Progenitor cell of endocrine pancreas (in vitro differentiated cells): ENCODE measurements at places on chromosomes 12 and 14. TPM values are rescaled to one million over a fixed set of nuclear protein-coding genes. Genes with fewer than 3 reads are reported as not detected.

The CCDC177 gene
- total RNA-seq = 0.22 and 0.24 TPM in 2 replicates

The ADAMTS20 gene
- 0.19 and 0.33 TPM in 2 replicates for total RNA-seq

The LALBA gene
- total RNA-seq = not detected in 2 replicates

DNA sequence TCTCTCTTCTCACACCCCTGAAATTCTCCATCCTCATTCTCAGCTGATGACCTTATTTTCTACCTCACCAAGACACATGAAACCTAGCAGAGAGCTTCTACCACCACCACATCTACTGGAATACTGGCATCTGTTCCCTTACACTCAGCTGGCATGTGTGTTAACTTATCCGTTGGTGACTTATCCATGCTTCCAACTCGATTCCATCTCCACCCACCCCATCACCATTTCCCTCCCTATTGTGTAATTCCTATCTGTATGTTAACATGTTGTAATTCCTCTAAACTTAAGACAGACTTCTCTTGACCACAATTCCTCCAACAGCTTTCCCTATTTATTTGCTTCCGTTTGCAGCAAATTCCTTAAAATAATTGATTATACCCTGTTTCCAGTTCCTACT is 15.4 kb downstream of the C1S start:
- no peak for DNase-seq

DNA sequence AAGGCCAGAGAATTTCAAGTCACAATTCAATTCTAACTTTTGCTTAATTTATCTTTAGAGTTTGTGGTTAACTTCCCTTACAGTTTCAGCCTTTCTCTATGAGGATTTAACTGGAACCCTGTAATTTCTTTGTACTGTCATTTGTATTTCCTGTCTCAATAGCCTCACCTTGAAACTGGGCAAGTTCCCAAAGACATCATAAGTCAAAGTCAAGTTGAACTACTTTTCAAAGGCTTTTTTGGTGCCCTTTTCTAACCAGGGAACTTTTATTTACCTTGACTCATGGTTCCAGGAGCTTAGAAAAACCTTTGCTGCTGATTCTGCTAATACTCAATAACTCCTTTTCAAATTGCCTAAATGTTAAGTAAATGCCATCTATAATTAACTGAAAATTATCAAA is 200.8 kb upstream of the KRR1 start:
- no peak for DNase-seq

- DNase-seq = no peak
Observed at GRCh38 chr12:72889791-72890190, 617.6 kb downstream of the TRHDE start.

- DNase-seq = no peak
Observed at GRCh38 chr14:64000749-64001148, 147.9 kb downstream of the SYNE2 start.

GRCh38 chr12:106281804-106282203 is 20.7 kb upstream of the TCP11L2 start:
- DNase-seq = no peak

DNA sequence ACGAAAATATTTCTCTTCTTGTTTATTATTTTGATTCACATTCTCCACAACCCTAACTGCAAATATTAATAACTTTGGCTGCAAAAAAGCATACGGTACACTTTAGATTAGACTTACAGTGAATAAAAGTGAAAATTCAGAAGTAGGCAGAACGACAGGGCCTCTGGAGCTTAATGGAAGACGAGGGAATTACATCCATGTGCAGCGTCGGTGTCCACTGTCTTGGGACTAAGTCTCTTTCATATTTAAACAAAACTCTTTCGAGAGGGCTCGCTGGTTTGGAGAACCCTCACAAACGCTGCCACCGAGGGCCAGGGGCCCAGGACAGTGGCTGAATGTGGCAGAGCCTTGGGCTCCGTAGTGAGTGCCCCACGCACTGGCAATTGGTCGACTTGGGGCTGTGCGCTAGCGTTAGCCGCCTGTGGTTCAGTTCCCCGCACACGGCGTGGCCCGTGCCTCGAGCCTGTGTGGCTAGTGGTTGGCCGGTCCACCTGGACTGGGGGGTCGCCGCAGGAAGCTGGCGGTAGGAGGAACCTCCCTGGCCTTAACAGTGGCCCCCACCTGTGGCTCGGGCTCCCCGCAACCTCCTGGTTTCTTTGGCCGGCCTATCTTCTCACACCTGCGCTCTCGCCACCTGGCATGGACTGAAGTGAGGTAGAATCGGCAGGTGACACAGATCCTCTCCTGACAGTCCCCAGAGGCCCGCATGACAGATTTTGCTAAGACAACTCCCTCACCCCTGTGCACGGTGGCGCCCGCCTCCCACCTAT is 739 bp upstream of the PAX9 start:
- no peak for DNase-seq

DNA sequence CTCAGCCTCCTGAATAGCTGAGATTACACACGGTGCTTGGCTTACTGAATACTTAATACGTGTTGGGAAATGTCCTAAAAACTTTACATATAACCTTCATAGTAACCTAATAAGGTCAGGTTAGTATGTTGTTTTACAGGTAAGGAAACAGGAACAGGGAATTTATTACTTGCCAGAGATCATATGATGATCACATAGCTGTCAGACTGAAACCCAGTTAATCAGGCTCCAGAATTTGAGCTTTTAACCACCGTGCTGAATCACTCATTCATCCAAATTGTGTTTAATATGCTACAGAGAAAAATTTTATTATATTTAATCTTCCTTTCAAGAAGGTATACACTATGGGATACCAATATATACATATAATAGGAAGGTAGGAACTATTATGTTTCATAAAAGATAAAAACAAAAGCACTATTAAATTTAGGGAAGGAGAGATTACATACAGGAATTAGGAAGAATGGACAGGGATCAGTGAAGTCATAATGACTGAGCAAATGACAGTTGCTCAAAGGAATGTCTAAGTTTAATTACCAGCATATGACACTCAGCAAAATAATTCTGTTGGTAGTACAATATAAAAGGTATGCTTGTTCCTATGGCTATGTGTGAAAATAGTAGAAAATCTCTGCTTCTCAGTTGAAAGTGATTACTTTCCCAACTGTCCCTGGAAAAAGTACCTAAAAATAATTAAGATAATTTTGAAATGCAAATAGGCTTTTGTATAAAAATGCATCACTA is 59.3 kb downstream of the HEATR5A start:
- no peak for DNase-seq

- DNase-seq = no peak
Observed at GRCh38 chr12:96988919-96989318, 81.9 kb downstream of the NEDD1 start.

- DNase-seq = no peak
Observed at GRCh38 chr14:89797148-89797547, 157.4 kb downstream of the EFCAB11 start.

The RPGRIP1 gene
- total RNA-seq = 0.19 and 0.58 TPM in 2 replicates

GRCh38 chr12:131988054-131988796 is 38.5 kb downstream of the EP400 start:
- no peak for DNase-seq

The SLC5A8 gene
- total RNA-seq = 0.12 TPM in 1 of 2 replicates, not detected in the other

DNA sequence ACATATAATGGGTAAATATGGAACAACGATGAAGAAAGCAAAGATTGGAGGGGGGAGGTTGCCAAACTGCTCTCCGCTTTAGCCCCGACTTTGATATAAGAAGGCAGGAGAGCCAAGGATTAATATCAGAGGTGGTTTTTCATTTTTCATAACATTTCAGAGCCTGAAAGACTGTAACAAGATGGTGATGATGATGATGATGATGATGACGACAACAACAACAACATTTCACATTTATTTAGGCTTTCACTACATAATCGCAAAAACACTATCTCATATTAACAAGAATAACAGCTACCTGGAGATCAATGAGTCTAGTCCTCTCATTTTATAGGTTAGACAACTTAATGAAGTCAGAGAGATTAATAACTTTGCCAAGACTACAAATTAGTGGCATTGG is 86.1 kb downstream of the ANKS1B start:
- DNase-seq = no peak

The COPZ1 gene
- total RNA-seq = 165 and 173 TPM in 2 replicates

The MYF6 gene
- 0.33 TPM in 1 of 2 replicates, not detected in the other for total RNA-seq

- DNase-seq = peak; percentile 25
Observed at GRCh38 chr14:99971941-99972747, 93.1 kb upstream of the EVL start.

The TMEM229B gene
- total RNA-seq = 1.7 and 1.8 TPM in 2 replicates

- peak; percentile 24 for DNase-seq
Observed at GRCh38 chr12:81758421-81759189, 545 bp downstream of the PPFIA2 start.

- no peak for DNase-seq
Observed at GRCh38 chr12:27984275-27984674, 11.7 kb upstream of the PTHLH start.

The SDR9C7 gene
- total RNA-seq = not detected in 2 replicates

GRCh38 chr12:16499611-16500010 is 106.4 kb downstream of the LMO3 start:
- no peak for DNase-seq

DNA sequence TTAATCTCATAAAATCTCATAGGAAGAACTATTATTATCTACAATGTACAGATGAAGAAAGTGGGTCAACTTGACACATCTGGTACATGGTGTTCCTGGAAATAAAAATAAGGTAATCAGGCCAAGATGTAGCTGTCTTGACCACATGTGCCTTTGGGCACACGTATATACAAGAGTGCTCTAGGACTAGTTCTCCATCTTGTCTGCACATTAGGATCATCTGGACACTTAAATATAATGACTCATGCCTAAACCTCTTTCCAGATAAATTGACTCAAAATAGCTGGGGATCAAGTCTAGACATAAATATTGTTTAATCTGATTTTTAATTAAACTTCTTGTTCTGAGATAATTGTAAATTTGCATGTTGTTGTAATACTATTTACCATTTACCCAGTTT is 182.6 kb downstream of the CNTN1 start:
- no peak for DNase-seq

GRCh38 chr14:24986206-24986893 is 63.6 kb downstream of the STXBP6 start:
- no peak for DNase-seq

- DNase-seq = peak; percentile 34
Observed at GRCh38 chr14:23321572-23322547, 603 bp downstream of the PABPN1 start.

DNA sequence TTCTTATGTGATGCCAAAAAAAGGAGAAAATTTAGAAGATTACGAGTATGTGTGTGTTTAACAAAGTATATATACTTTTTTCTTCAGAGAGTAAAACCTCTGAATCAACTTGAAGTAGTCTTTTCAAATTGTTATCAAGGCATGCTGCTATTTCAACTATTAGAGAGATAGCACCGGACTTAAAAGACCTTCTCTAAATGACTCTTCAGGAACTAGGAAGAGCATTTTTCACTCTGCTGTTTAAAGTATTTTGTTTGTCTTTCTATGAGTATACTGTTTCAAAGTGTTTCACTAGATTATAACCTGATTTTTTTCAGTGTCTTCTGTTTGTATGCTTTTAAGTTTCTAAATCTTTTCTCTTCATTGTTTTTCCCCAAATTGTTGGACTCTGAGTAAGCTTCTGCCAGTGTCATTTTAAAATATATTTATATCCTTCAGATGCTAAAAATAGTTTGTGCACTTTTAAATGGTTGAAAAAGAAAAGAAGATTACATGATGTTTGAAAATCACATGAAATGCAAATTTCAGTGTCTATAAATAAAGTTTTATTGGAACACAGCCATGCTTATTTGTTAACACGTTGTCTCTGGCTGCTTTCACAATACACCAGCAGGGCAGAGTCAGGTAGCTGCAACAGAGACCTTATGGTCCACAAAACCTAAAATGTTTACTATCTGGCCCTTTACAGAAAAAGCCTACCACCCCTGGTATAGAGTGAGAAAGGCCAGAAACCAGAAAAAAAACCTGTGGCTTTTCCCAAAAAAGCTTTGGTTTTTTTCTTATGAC is 21.3 kb downstream of the CRADD start:
- no peak for DNase-seq

The TTC6 gene
- 39.3 and 46.7 TPM in 2 replicates for total RNA-seq

The ASCL1 gene
- total RNA-seq = 8.3 and 8.4 TPM in 2 replicates

- DNase-seq = no peak
Observed at GRCh38 chr12:57614178-57614947, 3.1 kb downstream of the ARHGEF25 start.

- no peak for DNase-seq
Observed at GRCh38 chr12:82479511-82479910, 121.2 kb downstream of the METTL25 start.

GRCh38 chr12:2302711-2303580 is 250.2 kb downstream of the CACNA1C start:
- no peak for DNase-seq

The PPP1R36 gene
- 0.53 and 0.79 TPM in 2 replicates for total RNA-seq

DNA sequence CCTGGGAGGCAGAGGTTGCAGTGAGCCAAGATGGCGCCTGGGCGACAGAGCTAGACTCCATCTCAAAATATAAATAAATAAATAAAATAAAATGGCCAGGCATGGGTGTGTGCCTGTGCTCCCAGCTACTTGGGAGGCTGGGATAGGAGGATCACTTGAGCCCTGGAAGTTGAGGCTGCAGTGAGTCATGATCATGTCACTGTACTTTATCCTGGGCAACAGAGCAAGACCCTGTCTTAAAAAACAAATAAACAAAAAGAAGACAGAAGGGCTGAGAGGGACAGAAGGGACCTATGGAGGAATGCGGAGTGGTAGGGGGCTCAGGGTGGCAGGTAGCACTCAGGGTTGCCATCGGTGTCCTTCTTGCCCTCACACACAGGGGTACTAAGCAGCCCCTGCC is 40.8 kb downstream of the PRPF40B start:
- DNase-seq = no peak

The PGF gene
- total RNA-seq = 3.5 and 8.2 TPM in 2 replicates

- DNase-seq = no peak
Observed at GRCh38 chr12:28027947-28028724, 55.6 kb upstream of the PTHLH start.

The FGF6 gene
- not detected in 2 replicates for total RNA-seq

- DNase-seq = no peak
Observed at GRCh38 chr14:105226198-105226597, 22.1 kb upstream of the BTBD6 start.

DNA sequence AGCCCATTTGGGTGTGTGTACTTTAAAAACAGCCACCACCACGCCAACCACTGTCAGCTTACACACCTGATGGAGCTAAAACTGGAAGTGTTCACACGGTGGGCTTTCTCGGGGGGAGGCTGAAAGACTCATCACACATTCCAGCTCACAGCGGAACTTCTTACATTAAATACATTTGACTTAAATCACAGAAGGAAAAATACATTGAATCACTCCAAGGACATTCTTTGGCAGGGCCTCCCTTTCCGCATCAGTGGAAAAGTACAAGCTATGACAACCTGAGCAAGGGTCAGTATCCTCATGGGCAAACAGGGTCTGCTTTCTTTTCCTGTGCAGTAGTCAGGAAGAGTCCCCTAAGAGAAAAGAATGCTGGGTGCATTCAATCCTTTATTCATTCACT is 31.0 kb upstream of the TC2N start:
- DNase-seq = no peak

DNA sequence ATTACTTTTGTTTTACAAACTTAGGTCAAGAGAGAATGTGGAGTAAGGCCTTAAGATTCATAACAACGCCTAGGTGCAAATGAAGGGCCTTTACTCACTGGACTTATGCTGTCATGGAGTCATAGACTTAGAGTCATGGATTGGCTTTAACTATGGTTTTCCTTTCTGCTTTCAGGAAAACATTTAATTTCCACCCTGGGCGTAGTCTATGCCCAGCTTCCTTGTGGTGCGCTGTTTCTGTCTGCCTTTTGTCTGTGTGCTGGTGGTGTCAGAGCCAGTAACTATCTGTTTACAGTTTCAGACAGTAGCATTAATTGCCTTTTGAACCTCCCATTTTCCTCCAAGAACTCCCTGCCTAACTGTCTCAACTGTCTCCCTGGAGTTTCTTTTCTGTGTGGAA is 31.8 kb upstream of the COX6A1 start:
- no peak for DNase-seq
